Activated CD4-positive, alpha-beta T cell treated with anti-CD3 and anti-CD28 coated beads, Interleukin-2, Interleukin-6, amounts not matched to agents 100 ng/mL and 50 ng/mL, durations not matched to agents 16 hours and 8 hours (primary cell): ENCODE measurements at places on chromosomes 5 and 9.
A peak's percentile ranks its signal among the peaks of the same experiment; 100 is the strongest.

DNA sequence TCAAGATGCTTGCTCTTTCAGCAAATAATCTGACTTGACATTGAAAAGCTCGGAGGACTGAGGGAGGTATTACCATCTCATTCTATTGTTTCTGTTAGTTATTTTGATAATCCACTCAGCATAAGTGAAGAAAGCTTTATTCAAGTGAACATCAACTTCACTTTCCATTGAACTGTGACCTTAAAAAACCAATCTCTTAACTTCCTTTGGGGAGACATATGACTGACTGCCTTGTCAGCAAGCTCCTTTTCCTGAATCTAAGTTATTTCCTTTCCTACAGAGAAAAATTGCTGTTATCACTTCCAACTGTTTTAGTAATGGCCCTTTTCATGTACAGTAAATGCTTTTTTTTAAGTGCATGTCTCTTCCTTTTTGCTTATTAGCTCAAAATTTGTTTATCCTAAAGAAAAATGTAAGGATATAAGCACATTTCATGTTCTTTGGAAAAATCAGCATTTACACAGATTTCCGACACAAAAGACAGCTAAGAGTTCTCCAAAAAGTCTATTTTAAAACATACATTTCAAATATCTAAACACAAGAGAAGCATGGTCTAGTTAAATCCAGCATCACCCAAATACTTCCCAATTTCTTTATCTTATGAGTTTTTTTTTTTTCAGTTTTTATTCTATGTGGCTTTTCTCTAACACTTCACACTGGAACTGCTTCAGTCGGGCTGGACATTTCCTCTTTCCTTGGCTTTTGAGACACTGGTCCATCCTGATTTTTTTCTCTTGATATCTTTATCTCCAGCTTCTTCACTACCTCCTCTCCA lies 117.9 kb upstream of the DAB2 start:
- no peak for DNase-seq

DNA sequence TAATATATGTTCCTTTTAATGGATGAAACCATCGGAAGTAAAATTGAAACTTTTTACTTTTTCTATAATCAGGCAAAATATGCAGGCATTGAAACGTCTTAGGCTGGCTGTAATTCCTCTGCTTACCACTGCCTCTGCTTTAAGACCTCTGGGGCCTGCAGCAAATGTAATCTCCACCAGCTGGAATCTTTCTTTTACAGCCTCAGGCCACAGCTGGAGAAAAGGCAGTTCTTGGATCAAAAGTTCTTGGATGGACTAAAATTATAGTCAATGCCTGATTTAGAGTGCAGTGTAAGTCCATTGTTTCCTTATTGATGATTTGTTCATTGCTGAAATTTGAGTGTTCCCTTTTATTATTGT lies 396.7 kb downstream of the KCTD16 start:
- DNase-seq, result no peak

GRCh38 chr9:107932046-107932445 lies 442.5 kb upstream of the KLF4 start:
- DNase-seq, result no peak

DNA sequence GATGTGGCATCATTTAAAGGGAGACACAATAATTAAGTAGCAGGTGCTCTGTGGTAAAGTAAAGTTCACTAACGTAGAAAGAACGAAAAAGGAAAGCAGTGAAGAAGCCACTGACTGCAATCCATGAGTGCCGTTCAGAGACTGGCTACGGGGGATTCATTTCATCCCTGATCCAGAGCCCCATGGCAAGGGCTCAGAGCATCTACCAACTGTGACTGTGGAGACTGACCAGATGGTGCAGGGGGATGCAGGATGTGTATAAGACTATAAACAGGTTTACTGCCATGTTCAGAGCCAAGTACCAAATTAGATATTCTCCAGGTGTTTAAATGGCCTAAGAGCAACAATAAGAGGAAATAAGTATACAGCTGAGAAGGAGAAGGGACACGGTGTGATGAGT lies 47.7 kb downstream of the MARCHF11 start:
- no peak for DNase-seq

- peak; percentile 12 for DNase-seq
Measured at GRCh38 chr5:157463621-157464518, 3.9 kb downstream of the NIPAL4 start.

GRCh38 chr9:128249558-128249907 lies 26.3 kb downstream of the GOLGA2 start:
- no peak for DNase-seq

DNA sequence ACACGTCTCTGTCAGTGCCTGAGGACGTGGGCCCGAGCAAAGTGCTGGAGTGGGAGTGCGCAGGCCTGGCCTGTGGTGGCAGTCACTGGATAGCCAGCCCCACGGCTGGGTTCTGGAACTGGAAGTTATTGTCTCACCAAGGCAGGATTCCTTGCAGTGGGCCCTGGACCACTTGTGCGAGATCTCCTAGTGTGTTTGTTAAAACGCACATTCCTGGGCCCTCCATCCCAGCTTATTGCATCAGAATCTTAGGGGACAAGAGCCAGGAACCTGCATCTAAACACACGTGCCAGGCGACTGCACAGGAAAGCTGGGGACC lies 26.9 kb downstream of the PTPA start:
- no peak for DNase-seq

GRCh38 chr9:131094015-131094414 lies 2.3 kb upstream of the AIF1L start:
- no peak for DNase-seq

DNA sequence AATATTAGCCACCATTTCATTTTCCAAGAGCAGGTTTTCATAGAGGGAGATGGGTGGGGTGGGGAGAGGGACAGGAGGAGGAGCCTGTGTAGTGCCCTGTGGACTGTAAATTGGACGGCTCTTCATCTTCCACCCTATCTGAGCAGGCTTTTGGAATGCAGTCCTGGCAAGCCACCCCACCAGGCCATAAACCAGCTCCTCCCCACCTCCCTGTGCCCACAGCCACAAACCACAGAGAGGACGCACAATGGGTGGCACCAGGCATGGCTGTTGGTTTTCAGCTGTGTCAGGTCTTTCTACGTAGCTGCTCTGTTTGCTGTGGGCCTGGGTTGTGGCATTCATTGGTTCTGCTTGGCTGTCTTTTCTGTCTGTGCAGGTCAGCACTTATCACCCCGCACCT lies 58.0 kb downstream of the PLAC8L1 start:
- DNase-seq, result no peak

DNA sequence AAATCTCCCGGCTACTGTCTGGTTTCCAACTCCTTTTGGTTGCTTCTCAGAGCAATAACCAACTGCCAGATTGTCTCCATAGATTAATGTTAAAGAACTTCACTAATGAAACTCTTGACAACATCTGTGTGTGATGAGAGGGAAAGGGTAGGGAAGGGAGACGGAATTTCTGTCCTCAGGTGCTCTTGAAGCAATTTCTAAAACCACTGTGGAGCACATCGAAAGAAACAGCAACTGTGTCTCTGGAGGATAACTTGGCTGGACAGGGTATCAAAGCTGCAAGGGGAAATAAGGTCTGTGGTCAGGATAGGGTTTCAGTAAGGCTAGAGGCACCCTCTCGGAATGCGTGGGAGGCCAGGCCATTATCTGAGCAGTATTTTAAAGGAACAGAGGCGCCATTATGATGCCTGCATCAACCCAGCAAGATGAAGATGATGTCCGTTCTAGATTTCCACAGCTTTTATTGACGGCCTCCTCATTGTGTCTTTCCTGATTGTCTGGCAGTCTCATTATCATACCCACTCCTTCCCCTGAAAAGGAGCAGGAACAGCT lies 76.6 kb downstream of the RORB start:
- DNase-seq, result no peak

- no peak for DNase-seq
Measured at GRCh38 chr9:98191181-98191608, 1.2 kb downstream of the CORO2A start.

DNA sequence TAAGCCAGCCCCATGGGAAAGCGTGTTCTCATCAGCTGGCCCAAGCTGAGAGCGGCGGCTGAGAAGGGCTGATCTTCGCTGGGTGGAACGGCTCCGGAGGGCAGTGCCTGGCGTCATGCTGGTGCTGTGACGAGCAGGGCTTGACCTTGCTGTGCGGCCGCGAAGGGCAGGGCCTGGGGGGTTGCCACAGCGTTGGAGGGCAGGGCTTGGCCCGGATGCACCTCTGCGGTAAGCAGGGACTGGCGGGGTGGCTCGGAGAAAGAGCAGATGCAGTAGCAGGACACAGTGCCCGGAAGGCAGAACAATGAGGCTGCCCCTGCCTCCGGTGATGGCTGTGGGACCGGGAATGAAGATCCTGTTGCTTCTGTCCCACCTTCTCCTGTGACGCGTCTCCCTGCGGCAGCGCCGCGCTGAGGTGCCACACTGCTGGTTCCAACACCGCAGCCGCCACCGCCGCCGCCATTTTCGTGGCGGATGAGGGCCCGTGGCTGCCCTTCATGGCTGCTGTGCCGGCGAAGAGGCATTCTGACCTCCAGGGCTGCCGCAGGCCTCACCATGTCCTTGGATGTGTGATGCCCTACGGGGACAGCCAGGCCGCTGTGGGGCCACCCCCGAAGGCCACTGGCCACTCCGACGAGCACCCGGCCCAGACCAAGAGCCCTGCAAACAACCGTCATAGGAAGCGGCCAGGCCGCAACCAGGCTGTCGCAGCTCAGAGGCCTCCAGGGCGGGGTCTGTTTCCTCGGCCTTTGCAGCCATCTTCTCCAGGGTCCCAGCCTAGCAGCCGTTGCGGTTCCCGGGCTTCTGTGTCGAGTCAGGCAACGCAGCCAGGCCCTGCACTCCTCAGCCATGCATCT lies 890.5 kb upstream of the CTNND2 start:
- no peak for DNase-seq

DNA sequence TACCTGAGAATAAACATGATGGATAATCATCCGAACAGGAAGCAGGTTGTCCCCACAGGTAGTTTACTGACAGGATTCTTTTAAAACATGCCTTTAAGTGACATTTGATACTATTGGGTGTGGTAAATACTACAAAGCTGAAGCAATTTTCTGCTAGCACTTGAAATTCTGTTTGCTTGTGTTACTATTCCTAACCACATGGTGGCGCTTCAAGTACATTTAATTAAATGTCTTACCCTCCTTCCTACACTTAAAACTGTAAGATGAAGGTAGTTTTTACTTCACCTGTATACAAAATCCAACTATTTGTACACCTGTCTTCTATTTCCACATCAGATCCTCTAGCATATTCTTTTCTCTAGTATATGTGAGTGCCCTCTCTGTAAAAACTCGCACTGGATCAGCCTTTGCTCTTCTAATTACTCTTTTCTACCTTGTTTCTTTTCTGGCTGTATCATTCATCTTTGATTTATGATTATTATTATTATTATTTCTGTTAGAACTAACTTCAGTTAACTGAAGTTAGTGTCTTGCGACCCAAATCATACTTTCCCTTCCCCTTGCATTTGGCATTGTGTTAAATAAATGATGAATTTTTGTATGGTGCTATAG lies 18.4 kb downstream of the SLC25A46 start:
- DNase-seq, result peak; percentile 56

DNA sequence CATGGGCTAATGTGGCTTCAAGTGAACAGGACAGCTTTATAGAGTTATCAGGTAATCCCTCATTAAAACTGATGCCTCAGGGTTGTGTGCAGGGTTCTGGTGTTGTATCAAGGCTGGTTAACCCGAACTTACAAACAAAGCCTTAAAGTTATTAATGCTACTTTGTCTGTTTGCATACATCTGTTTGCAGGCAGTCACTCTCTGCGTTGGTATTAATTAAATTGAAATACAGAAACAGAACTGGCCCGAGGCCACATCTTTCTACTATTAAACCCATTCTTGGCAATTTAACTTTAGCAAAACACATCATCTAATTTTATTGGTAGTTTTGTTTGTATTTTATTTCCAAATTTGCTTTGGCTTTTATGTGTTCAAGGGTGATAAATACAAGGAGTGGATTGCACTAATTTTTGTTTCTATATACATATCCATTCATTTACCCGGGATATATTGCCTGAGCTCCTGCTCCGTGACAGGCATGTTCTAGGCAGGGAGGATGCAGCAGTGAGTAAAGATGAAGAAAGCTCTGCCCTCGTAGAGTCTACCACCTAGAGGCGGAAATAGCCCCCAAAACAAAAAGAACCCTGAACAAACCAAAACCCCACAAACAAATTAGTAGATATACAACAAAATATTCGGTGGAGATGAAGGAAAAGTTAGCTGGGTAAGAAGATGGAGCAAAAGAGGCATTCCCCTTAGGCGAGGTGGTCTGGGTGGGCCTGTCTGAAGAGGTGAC lies 164.2 kb downstream of the MACROH2A1 start:
- DNase-seq, result no peak

GRCh38 chr5:61732796-61733195 lies 400.7 kb downstream of the ZSWIM6 start:
- DNase-seq, result no peak

GRCh38 chr9:129994882-129995281 lies 48.1 kb downstream of the FNBP1 start:
- DNase-seq, result no peak
